ENCODE measurements at places on chromosomes 1 and 21.

GRCh38 chr1:236341298-236341697, 52.8 kb upstream of the EDARADD start:
- no peak for DNase-seq

DNA sequence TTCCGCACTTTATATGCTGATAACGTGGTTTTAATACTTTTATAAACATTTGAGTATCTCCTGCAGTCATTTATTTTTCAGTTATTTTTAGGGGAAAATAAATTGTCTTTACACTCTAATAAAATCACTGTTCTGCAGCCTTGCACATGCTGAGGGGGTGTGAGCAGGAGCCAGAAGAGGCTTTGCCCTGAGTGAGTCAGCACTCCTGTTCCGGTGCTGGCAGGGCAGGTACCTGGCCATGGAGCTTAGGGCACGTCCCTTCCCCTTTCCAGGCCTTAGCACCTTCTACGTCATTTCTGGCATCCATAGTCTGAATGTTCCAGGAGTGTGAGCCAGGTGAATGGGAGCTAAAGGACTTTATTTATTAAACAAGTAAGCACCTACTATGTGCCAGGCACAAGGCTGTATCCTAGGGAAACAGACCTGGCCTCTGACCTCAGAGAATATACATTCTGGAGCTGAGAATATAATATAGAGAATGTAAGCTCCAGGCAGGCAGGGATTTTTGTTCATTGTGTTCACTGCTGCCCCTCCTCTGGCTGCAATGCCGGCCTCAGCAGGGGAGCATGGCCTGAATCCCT, 402.9 kb downstream of the PTPRU start:
- DNase-seq: no peak

DNA sequence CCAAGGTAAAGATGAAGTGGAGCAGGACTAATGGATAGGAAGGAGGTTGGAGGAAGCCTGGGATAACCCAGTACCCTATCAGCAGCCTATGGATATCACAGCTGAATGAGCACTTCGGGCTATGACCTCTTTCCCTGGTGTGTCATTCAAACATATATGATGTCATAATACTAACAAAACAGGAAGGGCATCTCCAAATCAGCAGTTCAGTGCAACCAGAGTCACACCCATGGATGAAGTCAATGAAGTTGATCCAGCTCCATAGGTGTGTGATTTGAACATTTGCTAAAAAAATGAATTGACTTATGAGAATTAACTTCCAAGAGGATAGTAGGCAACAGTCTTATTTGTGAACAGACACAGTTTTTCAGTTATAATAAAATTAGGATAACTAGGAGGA, 1.7 kb upstream of the C1orf116 start:
- no peak for DNase-seq

- no peak for DNase-seq
These were observed 36.1 kb downstream of the DNTTIP2 start for GRCh38 chr1:93842750-93843500.

DNA sequence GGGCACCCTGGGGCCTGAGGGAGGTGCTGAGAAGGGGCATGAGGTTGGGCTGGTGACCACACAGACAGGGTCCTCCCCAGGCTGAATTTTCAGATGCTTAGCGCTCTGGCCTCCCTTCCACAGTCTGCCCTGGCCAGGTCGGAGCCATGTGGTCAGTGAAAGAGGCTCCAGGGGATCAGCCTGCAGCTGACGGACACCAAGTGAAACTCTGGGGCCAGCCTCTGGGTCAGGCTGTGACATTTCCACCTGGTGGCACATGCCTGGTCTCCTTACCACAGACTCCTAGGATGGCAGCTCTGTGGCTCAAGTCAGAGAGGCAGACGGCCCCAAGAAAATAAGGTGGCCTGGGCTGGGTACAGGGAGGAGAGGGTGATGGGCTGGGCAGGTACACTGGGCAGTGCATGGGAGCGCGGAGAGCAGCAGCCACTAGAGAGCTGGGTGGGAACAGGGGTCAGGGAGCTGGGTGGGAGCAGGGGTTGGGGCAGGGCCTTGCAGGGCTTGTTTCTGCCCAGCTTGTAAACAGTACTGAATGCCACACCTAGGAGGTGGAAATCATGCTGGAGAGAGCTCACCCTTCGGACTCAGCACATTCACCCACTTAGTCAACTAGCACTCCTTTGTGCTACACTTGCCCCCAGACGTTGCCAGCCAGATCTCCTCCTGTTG, 20.7 kb upstream of the ADARB1 start:
- no peak for DNase-seq

DNA sequence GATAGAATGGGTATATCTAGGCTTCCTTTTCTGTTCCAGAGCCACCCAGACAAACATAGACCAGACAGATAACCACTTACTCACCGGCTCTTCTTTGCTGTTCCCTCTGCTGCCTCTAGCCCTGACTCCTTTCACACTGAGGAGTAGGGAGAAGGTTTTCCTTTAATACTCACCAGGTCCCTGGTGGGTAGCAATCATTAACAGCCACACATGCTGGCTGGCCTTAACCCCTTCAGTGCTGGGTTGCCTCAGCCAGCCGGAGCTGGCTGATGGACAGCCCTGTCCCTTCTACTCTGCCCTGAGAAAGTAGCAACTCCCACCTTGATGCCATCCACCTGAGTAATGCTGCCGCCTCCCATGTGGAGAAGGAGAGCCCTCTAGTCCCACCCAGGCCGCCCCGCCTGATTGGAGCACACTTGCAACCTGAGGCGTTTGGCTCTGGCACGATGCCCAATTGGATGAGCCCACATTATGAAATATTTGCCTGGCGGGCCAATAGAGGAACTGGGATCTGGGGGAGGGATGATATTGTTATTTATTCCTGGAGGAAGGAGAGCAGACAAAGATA, 71.6 kb downstream of the PLEKHA6 start:
- DNase-seq: no peak

GRCh38 chr1:211329764-211330201, 3.1 kb downstream of the TRAF5 start:
- DNase-seq: no peak

GRCh38 chr1:10909697-10910680, 102.5 kb upstream of the TARDBP start:
- peak; percentile 61 for DNase-seq

- no peak for DNase-seq
These were observed 109.3 kb downstream of the ZC3H11B start for GRCh38 chr1:219503604-219504003.

DNA sequence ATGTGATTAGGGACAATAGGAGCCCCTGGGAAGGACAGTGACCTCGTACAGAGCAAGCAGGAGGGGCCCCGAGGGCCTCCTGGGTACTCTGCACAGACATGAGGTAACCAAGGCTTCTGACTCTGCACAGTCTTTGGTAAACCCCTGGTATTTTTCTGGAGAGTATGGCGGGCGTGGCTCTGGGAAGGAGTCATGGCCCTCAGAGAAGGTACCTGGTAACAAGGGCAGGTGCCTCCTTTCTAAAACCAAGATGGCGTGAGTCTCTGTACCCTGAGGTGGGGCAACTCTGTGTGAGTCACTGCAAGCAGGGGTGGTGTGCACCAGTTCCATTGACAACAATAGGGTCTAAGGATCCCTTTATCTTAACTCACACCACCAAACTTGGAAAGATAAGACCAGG, 39.9 kb upstream of the SLC19A1 start:
- no peak for DNase-seq

- DNase-seq: no peak
These were observed 8.4 kb downstream of the KCNN3 start for GRCh38 chr1:154861607-154862094.

- DNase-seq: no peak
These were observed 3.9 kb upstream of the LEFTY2 start for GRCh38 chr1:225944951-225945350.

GRCh38 chr1:23216771-23217420, 406 bp downstream of the HTR1D start:
- no peak for DNase-seq

- no peak for DNase-seq
These were observed 44.1 kb upstream of the BCL10 start for GRCh38 chr1:85320371-85321131.
